ENCODE measurements at places on chromosomes 5 and 9.

- DNase-seq: no peak
Measured at GRCh38 chr5:31908396-31908795, 265.7 kb downstream of the GOLPH3 start.

GRCh38 chr5:99721506-99721905 lies 792.7 kb upstream of the CHD1 start:
- no peak for DNase-seq

DNA sequence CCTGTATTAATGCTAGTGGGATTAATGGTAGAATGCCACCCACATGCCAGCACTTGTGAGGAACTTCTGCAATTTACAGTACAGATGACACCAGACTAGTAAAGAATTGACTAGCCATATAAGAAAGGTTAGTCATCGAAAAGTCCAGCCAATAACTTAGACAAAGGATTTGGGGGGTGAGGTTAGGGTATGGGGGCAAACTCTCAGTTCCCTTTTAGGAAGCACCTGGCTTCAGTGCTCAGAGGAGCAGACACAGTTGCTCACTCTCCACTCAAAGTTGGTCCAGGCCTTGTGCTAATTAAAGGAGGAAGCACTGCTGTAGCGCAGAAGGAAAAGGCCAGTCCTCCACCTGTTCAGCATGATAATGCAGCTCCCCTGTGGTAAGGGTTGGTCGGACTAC lies 25.2 kb downstream of the TGFBR1 start:
- DNase-seq: no peak

DNA sequence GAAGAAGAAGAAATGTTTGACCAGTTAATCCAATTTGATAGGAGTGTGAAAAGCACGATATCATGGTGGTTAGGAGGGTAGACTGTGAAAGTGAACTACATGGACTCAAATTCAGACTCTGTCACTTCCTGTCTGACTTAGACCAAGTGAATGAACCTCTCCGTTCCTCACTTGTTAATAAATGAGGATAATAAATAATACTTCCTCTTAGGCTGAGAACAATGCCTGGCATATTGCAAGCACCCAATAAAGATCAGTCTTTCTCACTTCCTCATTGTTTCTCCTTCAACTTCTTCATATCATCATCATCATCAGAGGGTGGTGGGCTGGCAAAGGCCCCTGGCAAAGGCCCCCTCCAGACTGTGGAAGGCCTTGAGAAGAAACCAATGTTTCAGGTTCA lies 148.7 kb downstream of the CDK5RAP2 start:
- DNase-seq: no peak

DNA sequence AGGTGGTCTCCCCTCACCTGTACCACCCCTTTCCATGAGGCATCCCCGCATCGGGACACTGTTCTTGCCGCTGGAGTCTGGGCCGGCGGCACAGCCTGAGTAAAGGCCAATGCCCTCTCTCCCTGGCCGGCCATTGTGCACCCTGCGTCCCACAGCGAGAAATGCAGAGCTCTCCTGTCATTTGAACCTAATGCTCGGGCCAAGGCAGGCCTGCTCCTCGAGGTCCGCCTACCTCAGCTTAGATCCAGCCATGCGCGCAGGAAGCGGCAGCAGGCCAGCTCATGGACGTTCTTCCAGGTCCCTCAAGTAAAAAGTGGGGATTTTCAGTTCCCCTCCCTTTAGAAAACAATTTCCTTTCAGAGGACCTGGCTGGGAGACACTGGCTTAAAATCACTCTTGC lies 135.0 kb downstream of the HSD17B3 start:
- no peak for DNase-seq

DNA sequence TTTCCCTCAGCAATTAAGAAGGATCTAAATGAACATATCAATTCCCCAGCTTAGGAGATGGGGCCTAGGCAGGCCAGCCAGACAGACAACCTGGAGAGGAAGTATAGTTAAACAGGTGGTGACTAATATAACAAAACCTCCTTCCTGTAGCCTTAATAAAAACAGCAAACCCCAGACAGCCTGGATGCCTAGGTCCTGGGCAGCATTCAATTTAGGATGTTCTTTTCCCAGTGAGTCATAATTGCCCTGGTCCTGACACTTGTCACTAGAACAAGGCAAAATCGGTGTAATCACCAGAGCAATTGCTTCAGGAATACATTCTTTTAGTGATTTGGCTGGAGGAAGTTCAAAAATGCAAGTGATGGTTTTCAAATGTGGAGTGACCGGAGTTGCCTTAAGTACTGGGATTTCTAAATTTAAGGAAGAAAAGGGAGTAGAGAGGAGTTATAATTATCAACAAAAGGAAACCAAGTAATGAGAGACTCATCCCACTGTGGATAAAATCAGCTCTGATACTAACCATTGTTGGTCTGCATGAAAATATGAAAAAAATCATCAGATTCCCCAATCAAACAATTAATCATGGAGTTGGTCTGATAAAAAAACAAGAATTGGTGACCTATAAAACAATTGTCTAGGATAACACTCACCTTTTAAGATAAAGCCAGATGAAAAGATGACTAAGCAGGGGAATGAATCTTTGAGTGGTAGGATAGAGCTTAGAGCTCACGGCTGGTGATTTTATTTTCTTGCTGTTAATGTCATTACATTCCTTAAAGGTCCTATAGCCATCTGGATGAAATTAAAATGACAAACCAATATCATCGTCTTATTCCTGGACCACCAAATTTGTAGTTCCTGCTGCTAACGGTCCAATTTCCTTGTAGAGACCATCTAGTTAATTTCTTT lies 39.0 kb upstream of the TARS1 start:
- DNase-seq: peak; percentile 7

DNA sequence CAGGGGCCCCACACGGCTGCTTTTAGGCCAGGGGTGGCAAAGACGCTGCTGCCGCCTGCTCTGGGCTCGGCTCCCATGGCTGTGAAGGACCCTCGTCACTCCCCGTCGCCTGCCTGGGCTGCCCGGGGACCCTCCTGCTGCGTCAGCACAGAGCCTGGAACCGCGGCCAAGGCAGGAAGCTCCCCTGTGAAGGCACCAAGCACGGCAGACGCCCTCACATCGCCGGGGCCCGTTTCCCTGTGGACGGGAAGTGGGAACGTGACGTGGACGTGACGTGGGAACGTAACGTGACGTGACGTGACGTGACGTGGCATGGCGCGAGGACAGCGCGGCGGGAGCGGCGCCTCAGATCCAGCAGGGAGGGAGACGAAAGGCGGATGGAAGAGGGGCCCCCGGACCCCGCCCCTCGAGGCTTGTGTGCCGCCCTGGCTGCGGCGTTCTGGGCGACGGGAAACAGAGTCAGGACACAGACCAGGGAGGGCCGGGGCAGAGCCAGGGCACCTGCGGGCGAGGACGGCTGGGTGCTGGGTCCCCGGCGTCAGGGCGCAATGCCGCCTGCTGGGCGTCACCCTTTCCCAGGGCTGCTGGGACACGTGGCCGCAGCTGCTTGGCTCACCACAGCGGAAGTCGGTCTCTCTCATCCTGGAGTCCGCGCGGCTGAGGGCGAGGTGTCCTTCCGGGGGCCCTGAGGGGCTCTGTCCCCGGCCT lies 53.1 kb downstream of the MRPL36 start:
- no peak for DNase-seq

GRCh38 chr5:472076-472655 lies 29.2 kb downstream of the EXOC3 start:
- no peak for DNase-seq

GRCh38 chr5:138000102-138000723 lies 32.7 kb downstream of the FAM13B start:
- peak; percentile 26 for DNase-seq

DNA sequence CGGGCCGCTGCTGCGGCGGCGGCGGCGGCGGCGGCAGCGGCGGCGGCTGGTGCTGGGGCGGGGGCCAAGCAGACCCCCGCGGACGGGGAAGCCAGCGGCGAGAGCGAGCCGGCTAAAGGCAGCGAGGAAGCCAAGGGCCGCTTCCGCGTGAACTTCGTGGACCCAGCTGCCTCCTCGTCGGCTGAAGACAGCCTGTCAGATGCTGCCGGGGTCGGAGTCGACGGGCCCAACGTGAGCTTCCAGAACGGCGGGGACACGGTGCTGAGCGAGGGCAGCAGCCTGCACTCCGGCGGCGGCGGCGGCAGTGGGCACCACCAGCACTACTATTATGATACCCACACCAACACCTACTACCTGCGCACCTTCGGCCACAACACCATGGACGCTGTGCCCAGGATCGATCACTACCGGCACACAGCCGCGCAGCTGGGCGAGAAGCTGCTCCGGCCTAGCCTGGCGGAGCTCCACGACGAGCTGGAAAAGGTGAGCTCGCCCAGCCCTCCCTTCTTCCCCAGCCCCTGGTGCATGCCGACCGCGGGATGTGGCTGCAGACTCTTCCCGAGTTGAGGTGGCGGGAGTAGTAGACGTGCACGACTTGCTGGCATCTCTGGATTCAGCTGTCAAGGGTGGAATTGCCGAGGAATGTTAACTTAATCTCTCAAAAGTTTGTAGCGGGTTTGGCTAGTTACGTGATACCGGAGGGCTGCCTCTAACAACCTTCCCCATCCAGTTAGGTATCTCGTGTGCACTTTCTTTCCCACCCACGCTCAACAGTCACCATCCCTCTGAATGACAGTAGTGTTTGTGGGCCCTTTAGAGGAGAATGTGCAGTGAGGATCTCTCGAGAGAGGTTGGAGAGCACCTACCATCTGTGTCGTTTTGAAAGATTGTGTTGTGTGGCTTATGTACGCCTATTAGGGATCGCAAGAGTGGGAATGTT lies 932 bp downstream of the SLC12A2 start:
- DNase-seq: peak; percentile 51

- no peak for DNase-seq
Measured at GRCh38 chr9:126522612-126523356, 90.9 kb upstream of the LMX1B start.

GRCh38 chr9:5459289-5459829 lies 9.0 kb downstream of the CD274 start:
- DNase-seq: peak; percentile 71

- DNase-seq: no peak
Measured at GRCh38 chr9:77402286-77402685, 225.0 kb downstream of the VPS13A start.

GRCh38 chr9:89743216-89743572 lies 138.4 kb downstream of the GADD45G start:
- DNase-seq: no peak

DNA sequence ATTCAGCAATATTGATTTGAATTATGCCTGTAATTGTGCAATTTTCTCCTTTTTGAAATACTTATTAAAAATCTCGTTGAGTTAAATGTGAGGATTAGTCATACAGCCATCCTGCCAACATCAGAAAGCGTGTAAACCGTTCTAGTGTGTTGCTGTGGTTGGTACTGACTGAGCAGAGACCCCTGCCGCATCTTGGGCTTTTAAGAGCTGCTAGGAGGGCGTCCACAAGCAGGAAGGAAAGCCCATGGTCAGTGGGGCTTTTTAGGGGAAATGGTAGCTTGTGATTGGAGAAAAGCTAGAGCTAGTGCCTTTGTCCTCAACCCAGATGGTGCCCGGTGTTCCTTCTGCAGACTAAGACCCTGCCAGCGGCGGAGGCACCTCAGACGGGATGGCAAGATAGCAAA lies 1.3 kb downstream of the SDHA start:
- DNase-seq: peak; percentile 6

DNA sequence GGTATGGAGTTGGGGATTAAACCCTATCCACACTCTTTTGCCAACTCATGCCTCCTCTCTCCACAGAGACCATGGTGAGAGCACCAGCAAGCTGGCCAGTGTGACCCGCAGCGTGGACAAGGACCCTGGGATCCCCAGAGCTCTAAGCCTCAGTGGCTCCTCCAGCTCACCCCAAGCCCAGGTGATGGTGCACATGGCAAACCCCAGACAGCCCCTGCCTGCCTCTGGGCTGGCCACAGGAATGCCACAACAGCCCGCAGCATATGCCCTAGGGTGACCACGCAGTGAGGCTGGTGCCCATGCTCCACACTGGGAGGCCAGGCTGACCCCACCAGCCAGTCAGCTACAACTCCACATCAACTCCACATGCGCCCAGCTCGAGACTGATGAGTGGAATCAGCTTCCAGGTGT lies 11.5 kb upstream of the CARD19 start:
- no peak for DNase-seq

- DNase-seq: no peak
Measured at GRCh38 chr9:105205787-105206495, 38.5 kb upstream of the SLC44A1 start.

DNA sequence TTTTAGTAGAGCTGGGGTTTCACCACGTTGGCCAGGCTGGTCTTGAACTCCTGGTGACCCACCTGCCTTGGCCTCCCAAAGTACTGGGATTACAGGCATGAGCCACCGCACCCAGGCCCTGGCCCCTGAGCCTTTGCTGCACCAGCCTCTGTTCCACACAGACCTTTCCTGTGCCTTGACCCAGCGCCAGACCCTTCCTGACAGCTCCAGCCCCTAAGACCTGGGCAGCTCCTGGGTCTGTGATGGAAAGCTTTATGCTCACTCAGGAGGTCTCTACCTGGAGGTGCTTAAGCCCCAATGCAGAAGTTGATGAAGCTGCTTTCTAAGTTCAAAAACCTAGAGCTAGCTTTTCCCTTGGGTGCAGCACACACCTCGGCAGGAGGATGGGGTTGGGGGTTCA lies 58.8 kb upstream of the NEK6 start:
- DNase-seq: no peak

DNA sequence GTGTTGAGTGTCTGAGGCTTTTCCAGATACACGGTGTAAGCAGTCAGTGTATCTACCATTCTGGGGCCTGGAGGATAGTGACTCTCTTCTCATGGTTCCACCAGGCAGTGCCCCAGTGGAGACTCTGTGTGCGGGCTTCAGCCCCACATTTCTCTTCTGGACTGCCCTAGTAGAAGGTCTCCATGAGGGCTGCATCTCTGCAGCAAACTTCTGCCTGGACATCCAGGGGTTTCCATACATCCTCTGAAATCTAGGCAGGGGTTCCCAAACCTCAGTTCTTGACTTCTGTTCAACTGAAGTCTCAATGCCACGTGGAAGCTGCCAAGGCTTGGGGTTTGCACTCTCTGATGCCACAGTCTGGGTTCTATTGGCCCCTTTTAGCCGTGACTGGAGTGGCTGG lies 256.6 kb upstream of the ITGA1 start:
- DNase-seq: peak; percentile 10

DNA sequence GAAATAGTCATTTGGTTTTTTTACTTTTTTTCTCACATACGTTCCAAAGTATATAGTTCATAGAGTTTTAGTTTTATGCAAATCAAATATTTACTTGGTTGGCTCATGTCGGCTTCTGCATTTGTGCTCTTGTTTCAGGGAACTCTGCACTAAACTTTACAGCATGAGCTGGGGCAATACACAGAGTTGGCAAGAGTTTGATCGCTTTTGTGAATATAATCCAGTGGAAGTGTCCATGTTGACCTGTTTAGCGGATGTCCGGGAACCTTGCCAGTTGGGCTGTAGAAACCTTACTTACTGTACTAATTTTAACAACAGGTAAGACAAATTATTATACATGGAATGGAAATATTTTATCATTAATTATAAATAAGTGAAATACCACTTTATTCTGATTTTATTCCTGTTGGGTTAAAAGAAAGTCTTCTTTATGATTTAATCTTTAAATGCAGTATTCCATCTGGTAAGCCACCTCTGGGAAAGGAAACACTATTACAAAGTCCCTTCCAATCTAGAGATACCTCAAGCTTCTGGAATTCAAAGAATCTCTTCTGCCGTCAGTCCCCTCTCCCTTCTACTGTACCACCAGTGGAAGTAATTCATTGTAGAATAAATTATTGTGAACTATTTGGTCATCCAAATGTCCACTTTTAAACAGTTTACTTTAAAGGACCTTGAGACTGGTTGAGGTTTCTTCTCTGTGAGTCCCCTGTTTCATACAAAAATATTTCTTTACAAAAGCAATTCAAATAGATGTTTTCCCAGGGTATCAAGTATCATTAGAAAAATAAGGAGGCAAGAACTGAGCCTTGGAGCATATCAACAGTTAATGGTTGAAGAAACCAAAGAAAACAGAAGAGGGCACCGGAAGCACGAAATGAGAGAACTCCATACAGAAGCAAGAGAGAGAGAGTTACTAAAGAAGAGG lies 45.2 kb upstream of the GLIPR2 start:
- DNase-seq: peak; percentile 85

Data from mesendoderm (in vitro differentiated cells).